Cortex of kidney (tissue), 1 donor: ENCODE measurements at places on chromosomes 2 and 18.

- no peak for DNase-seq
Observed at GRCh38 chr2:2904721-2905350, 472.8 kb downstream of the EIPR1 start.

DNA sequence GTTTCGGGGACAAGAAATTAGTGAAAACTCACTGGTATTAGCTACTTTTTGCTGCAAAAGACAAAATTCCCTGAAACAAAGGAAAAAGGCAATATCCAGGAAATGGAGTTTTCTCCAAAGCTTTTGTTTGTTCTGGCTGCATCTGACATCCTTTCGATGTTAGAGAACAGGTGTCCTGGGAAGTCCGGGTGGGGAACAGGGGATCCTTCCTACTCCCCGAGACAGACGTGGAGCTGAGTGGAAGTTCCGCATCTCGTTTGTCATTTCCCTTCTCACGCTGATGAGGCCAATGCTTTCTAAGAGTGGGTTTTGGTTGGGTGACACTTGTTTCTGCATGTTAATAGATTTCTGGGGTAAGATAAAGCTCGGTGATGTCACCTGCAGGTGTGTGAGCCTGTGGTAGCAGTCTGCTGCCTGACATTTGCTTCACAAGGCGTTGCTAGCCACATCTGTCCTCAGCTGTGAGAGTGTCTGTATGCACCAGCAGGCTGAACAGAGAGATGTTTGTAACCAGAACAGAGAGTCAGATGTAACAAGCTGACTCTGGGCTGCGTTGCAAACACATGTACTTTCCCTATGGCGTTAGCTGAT, 125.9 kb downstream of the ACOXL start:
- DNase-seq = no peak

- DNase-seq = no peak
Observed at GRCh38 chr2:233844064-233844807, 10.1 kb downstream of the HJURP start.

DNA sequence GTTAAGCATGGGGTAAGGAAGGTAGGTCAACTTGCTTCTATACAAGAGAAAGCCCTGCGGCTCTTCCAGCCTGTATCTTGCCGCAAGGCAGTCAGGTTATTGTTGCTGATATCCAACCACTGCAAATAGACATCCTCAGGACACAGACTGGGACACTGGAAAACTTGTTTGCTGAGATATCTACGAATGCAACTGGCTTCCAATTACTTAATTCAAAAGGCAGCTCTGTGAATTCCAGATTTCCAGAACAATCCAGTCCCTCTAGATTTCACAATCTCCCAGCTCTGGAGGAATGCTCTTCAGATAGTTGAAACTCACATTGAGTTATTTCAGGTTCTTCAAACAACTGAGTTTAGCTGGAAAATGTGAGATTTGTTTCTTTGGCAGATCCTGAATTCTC, 34.6 kb upstream of the SP9 start:
- no peak for DNase-seq

DNA sequence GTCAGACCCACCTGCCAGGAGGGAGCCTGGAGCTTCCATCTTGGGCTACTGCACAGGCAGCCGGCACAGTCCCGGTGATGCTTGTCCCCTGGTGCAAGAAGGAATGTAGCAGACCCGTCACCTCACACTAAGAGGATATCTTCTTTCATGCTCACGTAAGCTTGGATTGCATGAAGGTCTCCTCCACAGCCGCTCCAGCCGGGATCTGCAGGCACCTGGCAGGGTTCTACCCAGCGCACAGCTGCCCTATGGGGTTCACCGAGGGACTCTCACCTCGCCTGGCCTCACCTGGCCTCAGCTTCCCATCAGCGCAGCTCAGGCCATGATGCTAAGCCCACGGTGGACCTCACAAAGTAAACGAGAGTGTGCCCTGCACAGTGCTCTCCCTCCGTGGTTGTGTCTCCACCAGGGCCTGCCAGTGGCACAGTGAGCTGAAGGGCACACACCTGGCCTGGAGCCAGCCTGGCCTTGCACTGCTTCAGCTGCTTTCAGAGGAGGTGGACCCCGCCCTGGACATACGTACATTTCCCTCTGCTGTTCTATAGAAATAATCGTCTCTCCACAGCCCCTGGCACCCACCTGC, 239.1 kb downstream of the SEPTIN10 start:
- no peak for DNase-seq

- no peak for DNase-seq
Observed at GRCh38 chr2:48774251-48774650, 18.7 kb upstream of the LHCGR start.

DNA sequence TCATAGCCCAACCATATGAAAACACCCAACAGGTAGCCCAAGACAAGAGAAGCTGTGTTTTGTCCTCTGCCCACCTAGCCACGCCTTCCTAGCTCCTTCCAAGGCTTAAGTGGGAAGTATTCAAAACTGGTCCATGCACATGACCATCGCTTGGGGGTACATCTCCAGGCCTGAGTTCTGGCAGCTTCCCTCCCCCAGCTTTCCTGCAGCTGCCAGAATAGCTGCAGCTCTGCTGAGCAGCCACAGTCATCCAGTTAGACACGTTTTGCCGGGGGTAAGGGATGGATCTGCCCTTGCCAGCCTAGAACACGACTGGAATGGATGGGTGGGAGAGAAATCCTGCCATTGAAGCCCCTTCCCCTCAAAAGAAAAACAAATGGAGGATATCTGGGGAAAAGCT, 166.8 kb downstream of the NRP2 start:
- DNase-seq = no peak

GRCh38 chr18:56889621-56890020, 238.5 kb downstream of the WDR7 start:
- no peak for DNase-seq

GRCh38 chr2:105757433-105757832, 12.7 kb downstream of the NCK2 start:
- no peak for DNase-seq

GRCh38 chr18:46555724-46556123, 101.3 kb downstream of the LOXHD1 start:
- no peak for DNase-seq

GRCh38 chr18:66209656-66210055, 394.2 kb downstream of the CDH19 start:
- no peak for DNase-seq

DNA sequence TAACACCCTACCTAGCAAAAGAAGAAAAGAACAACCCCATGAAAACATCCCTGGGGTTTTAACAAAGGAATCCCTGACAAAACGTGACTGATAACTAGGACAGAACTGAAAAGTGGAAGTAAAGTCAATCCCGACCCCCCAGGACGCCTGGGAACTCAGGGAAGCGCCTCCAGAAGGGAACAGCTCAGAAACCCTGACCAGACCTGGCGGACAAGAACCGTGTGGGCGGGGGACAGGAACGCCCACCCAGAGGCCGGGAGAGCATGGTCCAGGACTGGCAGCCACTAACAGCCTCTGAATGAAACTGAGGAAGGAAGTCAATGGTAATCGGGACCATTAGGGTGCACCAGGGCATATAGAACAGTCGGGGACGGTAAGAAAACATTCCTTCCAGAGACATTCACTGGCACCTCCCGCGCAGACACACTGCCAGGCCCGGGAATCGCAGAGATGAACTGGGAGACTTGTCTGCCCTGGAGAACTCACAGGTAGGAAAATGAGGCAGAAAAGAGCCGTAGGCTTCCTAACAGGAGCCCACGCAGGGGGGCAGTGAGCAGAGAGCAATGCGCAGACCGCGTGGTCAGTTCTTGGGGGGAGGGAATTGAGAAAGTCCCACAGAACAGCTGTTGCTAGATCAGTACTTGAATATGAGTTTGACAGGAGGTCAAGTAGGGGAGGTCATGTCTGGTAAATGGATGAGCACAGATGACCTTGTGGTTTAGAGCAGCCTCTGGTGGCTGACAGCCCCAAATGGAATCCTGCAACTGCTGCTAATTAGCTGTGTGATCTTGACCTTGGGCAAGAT, 1.3 kb upstream of the TBC1D8 start:
- DNase-seq = no peak

DNA sequence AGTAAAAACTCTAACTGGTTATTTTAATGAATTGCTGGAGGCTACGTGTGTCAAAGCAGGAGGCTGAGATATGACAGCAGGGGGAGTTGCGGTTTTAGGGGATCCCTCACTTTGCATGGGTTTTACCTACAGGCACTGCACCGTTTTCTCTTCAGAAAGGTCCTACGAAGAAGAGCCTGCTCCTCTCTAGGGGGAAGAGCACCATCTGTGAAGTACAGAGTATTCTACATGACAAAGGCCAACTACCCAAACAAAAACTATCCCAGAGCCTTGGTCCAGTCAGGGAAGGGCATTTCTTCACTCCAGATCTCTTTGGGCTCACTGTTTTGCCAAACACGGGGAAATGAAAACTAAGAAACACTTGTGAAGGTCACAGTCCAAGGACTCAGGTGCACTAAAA, 696.7 kb upstream of the SOX11 start:
- DNase-seq = no peak

- DNase-seq = no peak
Observed at GRCh38 chr2:176986487-176986886, 226.1 kb upstream of the HNRNPA3 start.

- DNase-seq = no peak
Observed at GRCh38 chr2:127451981-127452380, 33.8 kb downstream of the PROC start.

- DNase-seq = no peak
Observed at GRCh38 chr2:32960647-32961403, 14.1 kb downstream of the LTBP1 start.

DNA sequence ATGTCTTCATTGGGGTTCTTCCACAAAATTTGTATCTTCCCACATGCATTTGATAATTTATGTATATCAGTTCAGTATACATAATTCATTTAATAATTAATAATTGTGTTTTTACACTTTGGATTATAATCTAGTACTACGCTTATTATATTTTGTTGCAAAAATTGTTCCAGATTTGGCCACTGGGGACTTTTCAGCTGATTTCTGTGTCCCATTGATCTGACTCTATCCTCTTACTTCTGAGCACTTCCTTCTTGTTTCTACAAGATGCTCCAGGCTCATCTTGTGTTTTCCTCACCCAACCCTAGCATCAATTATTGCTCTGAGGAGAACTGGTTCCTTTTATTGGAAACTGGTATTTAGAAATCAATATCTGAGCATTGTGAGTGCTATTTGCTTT, 215.3 kb upstream of the CDH19 start:
- no peak for DNase-seq

DNA sequence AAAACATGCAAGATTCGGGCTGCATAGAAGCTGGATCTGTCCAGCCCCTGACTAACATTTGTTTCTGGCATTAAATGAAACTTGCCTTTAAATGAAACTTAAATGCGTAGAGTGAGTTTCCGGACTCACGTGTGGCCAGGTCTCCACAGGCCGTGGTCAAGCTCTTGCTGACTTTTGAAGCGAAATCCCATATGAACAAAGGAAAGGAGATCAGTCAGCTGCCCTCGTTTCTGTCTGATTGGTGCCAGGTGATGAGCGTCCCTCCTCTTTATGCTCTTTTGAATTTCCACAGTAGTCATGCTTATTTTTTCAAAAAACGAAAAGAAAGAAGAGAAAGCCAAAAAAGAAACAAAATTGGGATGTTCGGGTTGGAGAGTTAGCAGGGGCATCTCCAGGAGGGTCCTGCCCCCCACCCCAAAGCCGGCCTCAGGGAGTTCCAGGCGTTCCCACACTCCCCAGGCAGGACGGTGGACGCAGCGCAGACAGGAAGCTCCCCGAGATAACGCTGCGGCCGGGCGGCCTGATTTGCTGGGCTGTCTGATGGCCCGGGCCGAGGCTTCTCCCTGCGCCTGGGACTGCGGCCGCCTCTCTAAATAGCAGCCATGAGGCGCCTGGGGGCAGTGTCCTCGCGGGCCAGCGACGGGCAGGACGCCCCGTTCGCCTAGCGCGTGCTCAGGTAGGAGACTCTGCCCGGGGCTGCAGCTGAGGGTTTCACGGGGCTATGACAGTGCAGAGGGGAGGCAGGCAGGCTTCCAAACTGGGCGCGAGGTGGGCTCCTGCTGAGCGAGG, at the start of gene COLEC11:
Gene COLEC11, plus strand, starts transcription at position 620 of the 789 bp plus-strand sequence. CDS start 9,229 bp downstream, outside the sequence.
- DNase-seq = no peak

DNA sequence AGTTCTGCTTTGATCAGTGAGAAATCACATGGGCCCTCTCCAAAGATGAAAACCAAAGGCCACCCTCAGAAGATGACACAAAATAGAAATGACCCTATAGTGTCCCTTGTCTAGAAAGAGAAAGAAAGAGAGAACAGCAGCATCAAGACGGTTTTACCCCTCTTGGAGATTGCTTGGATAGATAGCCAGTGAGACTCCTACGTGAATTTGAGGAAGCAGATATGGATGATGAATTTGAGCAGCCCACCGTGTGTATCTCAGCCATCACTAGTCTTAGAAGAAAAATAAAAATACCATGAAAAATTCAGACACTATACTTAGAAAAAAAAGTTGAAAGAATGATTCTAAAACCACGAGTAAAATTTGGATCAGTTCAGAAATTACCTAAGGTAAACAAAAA, 329.1 kb upstream of the CNTNAP5 start:
- DNase-seq = no peak

DNA sequence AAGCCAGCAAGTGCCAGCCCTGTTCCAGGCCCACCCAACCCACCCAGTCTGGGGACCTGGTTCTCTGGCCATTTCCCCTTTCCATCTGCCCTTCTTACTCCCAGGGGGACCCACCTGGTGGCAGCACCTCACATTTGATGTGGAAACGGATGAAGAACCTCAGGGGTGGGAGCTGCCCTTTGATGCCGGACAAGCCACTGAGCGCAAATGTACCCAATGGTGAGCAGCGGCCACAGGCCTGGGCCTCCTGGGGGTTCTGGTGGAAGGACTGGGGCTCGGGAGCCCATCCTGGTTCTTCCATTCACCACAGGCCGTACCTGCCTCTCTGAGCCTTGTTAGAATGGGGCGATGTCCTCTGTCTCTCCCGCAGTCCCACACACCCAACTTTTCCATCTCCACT, 84.7 kb downstream of the EPAS1 start:
- DNase-seq = no peak

- DNase-seq = no peak
Observed at GRCh38 chr2:129062146-129062912, 743.7 kb upstream of the HS6ST1 start.

- no peak for DNase-seq
Observed at GRCh38 chr2:181957668-181958067, 28.0 kb upstream of the PPP1R1C start.

DNA sequence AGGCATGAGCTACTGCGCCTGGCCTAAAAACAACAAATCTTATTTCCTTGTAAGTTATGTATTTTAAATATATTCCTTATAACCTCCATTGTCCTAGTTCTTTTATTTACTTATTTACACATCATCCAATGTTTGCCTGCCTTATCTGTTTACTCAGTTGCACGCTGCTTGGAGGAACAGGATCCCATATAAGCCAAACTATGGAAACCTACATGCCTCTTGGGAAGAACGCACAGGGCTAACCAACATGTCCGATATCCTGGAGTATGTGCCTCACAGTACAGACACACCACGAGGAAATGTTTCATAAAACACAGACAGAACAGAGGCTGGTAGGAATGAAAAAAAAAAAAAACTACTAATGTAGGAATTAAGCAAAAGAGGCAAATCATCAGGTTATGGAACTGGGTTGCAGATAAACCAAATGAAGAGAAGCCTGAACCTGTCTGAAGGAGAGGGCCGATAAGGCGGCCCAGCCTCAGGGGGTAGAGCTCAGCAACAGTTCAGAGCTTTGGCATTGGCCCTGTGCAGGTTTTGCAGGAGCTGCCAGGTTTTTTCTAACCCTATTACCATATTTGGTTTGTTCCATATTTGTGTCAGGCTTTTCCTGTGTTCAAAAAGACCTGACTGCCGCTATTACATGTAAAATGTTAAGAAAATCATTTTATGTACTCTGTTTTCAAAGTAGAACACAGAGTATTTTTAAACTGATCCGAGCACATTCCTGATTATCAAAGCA, 19.9 kb upstream of the SP3 start:
- no peak for DNase-seq
